ENCODE measurements at places on chromosomes 12 and 14.

DNA sequence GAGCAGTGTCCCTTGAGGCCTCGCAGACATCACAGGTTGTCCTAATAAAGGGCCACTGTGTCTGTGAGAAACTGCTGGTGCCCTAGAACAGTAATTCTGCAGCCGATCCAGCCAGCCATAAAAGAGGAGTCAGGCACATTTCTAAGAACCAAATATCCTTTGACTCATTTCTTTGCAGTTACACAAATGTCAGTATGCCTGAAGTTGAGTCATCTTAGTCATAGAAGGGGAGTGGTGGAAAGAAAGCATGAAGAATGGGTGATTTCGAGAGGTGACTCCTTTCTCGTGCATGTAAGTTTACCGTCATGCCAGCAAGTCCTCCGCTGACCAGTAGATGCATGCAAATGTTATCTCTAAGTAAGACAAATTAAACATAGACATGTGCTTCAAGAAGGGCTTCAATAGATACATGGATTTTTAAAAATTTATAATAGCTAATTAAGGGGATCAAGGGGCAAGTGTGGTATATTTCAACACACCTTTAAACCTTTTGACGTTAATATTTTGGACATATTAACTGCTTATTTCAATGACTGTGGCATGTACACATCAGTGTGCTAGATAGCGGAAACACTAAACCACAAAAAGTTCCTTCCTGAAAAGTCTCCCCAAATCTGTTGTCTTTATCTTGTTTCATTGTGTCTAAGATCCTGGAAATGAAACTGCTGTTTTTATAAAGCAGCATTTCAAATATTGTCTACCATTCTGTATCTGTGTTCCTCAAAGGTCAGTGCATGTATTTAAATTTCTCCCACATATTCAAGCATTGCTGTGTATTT is 497.4 kb downstream of the NPAS3 start:
- DNase-seq, result peak; percentile 65

GRCh38 chr12:19846574-19846973 is 407.3 kb downstream of the AEBP2 start:
- DNase-seq, result peak; percentile 53

GRCh38 chr14:31876741-31877140 is 200.4 kb upstream of the ARHGAP5 start:
- no peak for DNase-seq

DNA sequence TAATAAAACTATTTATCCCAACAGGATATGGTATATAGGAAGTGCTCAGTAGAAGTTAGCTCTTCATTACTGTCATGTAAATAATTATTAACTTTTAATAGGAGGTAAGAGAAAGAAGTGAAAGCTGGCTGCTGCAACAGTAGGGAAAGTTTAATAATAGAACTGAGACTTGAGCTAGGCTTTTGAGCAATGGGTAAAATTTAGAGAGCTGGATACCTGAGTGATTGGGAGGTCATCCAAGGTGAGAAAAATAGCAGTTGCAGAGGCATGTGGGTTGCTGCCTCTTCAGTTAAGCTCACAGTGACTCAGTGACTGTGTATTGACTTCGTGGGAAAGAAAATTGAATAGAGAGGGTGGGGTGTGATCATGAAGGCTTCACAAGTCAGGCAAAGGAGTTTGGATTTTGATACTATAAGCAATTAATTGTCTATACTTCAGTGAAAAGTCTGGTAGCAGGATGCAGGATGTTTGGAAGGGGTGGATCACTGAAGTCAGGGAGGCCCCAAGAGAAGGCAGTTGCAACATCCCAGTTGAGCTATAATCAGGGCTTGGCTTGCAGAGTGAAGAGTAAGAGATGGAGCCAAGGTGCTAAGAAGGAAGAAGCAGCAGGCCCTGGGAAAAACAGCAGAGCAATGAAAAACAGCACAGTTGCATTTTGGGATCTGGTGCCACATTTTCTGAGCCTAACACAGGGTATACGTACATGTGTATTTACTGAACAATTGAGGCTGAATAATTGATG is 172.0 kb upstream of the FRMD6 start:
- DNase-seq, result peak; percentile 34

DNA sequence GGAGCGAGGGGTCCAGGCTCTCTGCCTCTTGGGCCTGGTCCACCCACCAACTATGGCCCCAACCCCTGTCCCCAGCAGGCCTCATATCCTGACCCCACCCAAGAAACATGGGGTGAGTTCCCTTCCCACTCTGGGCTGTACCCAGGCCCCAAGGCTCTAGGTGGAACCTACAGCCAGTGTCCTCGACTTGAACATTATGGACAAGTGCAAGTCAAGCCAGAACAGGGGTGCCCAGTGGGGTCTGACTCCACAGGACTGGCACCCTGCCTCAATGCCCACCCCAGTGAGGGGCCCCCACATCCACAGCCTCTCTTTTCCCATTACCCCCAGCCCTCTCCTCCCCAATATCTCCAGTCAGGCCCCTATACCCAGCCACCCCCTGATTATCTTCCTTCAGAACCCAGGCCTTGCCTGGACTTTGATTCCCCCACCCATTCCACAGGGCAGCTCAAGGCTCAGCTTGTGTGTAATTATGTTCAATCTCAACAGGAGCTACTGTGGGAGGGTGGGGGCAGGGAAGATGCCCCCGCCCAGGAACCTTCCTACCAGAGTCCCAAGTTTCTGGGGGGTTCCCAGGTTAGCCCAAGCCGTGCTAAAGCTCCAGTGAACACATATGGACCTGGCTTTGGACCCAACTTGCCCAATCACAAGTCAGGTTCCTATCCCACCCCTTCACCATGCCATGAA is 8.6 kb downstream of the ARHGAP9 start:
- no peak for DNase-seq

GRCh38 chr12:116337312-116337711 is 59.8 kb upstream of the MED13L start:
- no peak for DNase-seq

- peak; percentile 4 for DNase-seq
Observed at GRCh38 chr12:41189395-41190251, 1.5 kb downstream of the PDZRN4 start.

DNA sequence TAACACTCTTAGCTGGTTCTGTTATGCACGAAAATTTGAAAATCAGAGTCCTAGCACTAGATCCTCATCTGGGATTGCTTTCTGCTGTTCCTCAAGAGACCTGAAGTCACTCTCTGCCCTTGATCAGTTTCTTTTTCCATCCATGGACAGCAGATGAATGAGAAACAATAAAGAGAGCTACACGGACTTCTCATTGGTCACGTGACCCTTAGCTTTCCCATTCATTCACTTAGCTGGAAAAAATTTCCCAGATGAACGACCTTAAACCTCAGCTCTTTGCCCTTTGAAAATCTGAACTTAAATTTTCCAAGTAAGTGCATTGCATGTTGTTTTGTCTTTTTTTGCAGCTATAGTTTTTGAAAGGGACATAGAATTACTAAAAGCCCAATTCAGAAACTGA is 27.2 kb upstream of the RGS6 start:
- no peak for DNase-seq

- no peak for DNase-seq
Observed at GRCh38 chr12:559906-560455, 100.2 kb downstream of the B4GALNT3 start.
